Stimulated activated CD4-positive, alpha-beta T cell treated with anti-CD3 and anti-CD28 coated beads, Interleukin-4, amount 100 ng/mL, for 1 hour (primary cell): ENCODE measurements at places on chromosomes 6 and 20.

DNA sequence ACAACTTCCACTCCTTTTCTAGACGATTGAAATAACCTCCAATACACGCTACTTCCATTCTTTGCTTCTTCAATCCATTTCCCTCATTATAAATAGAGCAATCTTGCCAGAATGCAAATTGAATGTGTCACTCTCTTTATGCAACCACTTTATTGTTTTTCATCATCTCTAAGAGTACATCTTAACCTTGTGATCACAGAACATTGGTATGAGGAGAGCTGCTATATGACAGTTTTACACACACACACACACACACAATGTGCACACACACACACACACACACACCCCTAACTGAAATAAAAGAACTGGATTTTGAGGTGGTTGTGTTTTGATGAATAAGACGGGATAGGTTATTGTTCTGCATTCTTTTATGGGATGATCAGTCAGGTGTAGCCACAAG lies 187.0 kb downstream of the HDGFL1 start:
- no peak for DNase-seq

- DNase-seq, result no peak
These were observed 306.6 kb upstream of the FKBP1C start for GRCh38 chr6:62904687-62905086.

GRCh38 chr6:146949425-146949824 lies 254.8 kb upstream of the STXBP5 start:
- DNase-seq, result no peak

- DNase-seq, result no peak
These were observed 51.1 kb downstream of the FGD2 start for GRCh38 chr6:37056439-37057127.

- no peak for DNase-seq
These were observed 257.8 kb upstream of the KCNQ5 start for GRCh38 chr6:72363844-72364740.

GRCh38 chr6:140183881-140184280 lies 809.4 kb upstream of the CITED2 start:
- no peak for DNase-seq

DNA sequence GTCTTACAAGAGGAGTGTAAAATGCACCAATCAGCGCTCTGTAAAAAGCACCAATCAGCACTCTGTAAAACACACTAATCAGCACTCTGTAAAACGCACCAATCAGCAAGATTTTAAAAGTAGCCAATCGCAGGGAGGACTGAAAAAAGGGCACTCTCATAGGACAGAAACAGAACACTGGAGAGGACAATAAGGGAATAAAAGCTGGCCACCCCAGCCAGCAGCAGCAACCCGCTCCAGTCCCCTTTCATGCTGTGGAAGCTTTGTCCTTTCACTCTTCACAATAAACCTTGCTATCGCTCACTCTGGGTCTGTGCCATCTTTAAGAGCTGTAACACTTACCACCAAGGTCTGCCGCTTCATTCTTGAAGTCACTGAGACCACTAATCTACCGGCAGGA lies 1.7 kb upstream of the AIG1 start:
- no peak for DNase-seq

GRCh38 chr6:14766391-14766994 lies 479.4 kb upstream of the JARID2 start:
- DNase-seq, result no peak

DNA sequence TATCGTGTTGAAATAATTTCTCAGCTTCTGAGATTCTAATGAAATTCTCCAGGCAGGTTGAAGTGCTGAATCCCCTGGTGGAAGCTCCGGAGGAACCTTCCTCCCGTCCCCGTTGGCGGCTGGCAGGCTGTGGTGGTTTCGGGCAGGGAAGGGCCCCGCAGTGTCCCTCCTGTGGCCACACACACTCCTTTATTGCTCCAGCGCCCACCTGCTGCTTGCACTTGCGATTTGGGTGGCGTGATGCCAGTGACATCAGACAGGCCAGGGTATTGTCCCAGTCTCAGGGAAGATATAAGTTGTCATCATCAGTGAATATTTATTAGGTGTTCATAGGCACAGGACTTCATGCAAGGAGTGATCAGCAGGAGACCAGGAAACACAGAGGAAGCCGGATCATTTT lies 530.4 kb downstream of the QKI start:
- DNase-seq, result no peak

DNA sequence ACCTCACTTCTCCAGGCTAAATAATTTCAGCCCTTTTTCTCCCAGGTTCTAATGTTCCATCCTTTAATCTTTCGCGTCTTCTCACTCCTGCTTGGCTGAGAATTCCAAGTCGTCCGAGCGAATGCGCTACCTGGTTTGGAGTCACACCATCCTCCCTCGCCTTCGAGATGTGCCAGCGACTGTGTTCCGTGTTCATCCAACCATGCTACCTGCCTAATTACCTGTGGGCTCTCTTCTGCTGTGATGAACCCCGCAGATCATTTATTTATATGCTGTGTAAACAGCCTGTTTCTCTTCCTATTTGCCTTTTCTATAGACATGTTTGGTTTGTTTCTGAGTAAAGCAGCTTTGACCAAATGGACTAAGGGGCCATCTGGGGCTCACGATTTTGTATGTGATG lies 83.5 kb upstream of the TMEM181 start:
- DNase-seq, result no peak

DNA sequence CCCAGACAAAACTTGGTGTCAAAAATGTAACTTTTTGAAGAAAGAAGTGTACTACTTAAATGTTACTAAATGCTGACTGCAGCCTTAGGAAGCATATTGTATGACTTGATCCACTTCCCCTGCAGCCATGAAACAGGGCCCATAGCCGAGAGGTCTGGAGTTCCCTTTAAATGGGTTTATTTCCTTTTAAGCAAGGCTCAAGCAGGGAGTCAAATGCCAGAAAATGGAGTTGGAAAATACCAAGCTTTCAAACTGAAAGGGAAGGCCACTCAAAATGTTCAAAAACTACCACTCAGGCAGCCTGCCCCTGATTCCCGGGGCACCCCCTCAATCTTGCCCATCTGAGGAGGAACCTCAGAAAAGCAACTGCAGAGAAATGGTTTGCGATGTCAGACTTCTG lies 43.3 kb downstream of the SLC22A23 start:
- no peak for DNase-seq

DNA sequence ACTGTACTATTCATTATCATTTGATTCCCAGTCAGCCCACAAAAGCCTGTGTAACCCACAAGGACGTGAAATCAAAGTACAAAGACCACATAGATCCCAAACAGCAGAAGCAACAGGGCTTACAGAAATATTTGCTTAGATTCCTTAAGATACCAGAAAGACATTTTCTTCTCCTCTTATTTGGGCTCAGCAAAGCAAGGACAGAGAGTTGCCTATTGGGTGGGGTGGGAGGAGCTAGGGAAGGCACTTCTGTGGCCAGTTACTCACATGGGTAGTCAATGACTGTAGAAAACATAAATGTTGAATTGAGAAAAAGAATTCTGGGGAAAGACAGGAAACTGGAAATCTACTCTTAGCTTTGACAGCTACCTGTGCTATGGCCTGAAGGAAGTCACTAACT lies 19.8 kb downstream of the PDE7B start:
- no peak for DNase-seq
